ENCODE measurements at places on chromosomes 1 and 21.

DNA sequence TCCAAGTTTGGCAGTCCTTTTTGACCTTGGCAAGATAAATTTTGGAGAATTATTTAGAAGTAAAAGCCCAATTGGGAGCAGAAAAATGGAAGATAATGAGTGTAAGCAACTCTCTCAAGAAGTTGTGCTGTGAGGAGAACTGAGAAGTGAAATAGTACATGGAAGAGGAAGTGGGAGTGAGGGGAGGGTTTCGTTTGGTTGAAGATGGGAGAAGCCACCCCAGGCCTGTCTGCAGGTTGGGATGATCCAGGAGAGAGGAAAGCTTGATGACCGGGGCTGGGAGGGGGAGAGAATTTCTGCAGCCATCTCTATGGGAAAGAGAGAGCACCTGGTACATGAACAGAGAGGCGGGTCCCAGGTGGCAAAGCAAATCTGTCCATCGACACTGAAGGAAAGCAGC is 8.6 kb upstream of the RCAN1 start:
- no peak for DNase-seq

DNA sequence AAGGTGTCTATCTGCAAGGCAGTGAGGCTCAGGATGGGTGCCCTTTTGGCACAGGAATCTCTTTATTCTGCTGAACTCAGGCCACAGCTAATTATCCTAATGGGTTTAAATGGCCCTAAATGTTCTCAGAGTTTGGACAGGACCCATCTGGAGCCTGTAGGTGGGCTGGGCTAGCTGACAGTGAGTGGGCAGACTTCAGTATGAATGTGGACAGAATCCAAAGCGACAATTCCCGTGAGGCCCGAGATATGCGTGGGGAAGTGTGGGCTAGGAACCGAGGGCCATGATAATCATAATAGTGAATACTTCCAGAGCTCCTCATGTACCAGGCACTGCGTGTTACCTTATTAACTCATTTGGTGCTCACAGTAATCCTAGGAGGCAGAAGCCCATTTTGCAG is 165.3 kb downstream of the GRIK3 start:
- no peak for DNase-seq

GRCh38 chr21:20822666-20823065 is 175.5 kb upstream of the NCAM2 start:
- DNase-seq = no peak

GRCh38 chr1:189275796-189276195 is 1201.9 kb downstream of the BRINP3 start:
- no peak for DNase-seq

GRCh38 chr1:58380345-58380744 is 166.2 kb downstream of the OMA1 start:
- no peak for DNase-seq

DNA sequence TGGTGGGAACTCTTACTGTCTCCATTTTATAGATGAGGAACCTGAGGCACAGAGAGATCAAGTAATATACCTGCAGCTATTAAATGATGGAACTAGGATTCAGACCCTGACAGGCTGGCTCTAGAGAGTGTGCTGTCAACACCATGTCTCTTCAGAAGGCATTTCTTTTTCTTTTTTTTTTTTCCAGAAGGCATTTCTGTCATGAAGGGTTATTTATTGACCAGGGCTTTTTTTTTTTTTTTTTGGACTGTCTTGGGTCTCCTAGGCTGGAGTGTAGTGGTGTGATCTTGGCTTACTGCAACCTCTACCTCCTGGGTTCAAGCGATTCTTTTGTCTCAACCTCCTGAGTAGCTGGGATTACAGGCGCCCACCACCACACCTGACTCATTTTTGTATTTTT is 22.6 kb downstream of the HIPK1 start:
- no peak for DNase-seq

GRCh38 chr1:111212634-111213335 is 12.3 kb upstream of the DENND2D start:
- no peak for DNase-seq

GRCh38 chr1:43256675-43257570 is 12.9 kb upstream of the TMEM125 start:
- DNase-seq = no peak
